ENCODE measurements at places on chromosomes 5 and 9. TPM values are rescaled to one million over a fixed set of nuclear protein-coding genes. Genes with fewer than 3 reads are reported as not detected.

Gene GCNT4
- total RNA-seq = 0.16 TPM

Gene PITX1
- total RNA-seq = 4.1 TPM

Gene SCGB3A2
- not detected for total RNA-seq

Gene C1QTNF2
- 0.86 TPM for total RNA-seq

Gene LHX2
- total RNA-seq = not detected

Gene ANKRD31
- total RNA-seq = 0.09 TPM

Gene CSNK1G3
- total RNA-seq = 40.7 TPM

Gene SLC34A3
- total RNA-seq = not detected

Gene CCDC192
- not detected for total RNA-seq

Gene JAKMIP2
- 1.3 TPM for total RNA-seq

Gene CBY3
- 0.16 TPM for total RNA-seq

Gene TRIM36
- total RNA-seq = 0.09 TPM

Gene RANBP3L
- total RNA-seq = under 0.01 TPM

Gene DYNC2I2
- total RNA-seq = 27.0 TPM

Gene SLC6A7
- total RNA-seq = not detected

Gene EQTN
- total RNA-seq = not detected

Gene OR1J2
- not detected for total RNA-seq

Gene KCNIP1
- not detected for total RNA-seq

Gene RAB14
- total RNA-seq = 20.5 TPM

Data from bronchial smooth muscle cell (primary cell).